ENCODE measurements at places on chromosomes 2 and 18. TPM values are rescaled to one million over a fixed set of nuclear protein-coding genes. Genes with fewer than 3 reads are reported as not detected.

DNA sequence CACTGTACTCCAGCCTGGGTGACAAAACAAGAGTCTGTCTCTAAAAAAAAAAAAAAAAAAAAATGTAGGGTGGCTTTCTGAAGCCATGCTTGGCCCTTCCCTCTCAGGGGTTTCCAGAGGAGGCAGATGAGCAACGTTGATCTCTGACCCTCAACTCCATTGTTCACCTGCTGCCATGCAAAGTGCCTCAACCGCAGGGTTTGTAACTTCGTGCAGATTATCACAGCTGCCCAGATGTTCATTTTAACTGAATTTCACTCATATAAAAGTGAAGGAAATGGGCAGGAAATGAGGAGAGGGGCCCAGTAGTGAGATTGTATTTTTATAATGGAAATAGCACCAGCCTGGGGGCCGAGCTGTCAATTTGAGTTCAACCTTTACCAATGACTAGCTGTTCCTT, 14.9 kb upstream of the B3GNT2 start:
- no peak for DNase-seq

- DNase-seq, result peak; percentile 19
Observed at GRCh38 chr2:54164106-54164505, 48.7 kb downstream of the ACYP2 start.

GRCh38 chr2:218855305-218856166, 4.1 kb upstream of the WNT6 start:
- no peak for DNase-seq

GRCh38 chr18:4096486-4096885, 358.6 kb downstream of the DLGAP1 start:
- no peak for DNase-seq

DNA sequence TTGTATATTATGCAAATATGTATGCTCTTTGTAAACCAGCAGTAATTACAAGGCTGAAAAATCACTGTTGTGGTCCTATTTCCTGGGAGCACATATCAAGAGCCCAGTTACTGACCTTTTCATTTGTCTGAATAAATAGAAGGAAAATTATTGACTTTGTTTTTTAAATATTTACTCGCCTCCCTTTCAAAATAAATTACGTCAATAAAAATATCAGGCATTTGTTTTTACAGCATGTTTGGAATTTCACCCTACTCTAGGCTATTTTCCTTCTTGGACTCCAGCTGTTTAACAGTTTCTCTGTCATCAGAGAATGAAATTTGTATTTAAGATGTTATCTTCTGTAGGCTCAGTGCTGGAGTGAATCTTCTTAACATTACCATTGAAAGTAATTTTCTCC, 59.9 kb upstream of the LRATD1 start:
- no peak for DNase-seq

Gene ATP8B1
- total RNA-seq, result not detected

Gene POMC
- total RNA-seq, result 6.9 TPM

Measured in activated CD4-positive, alpha-beta T cell treated with anti-CD3 and anti-CD28 coated beads, Interleukin-2, amount 10 ng/mL, durations not matched to agents 24 days and 14 days (primary cell).